ENCODE measurements at places on chromosomes 5 and 9.

DNA sequence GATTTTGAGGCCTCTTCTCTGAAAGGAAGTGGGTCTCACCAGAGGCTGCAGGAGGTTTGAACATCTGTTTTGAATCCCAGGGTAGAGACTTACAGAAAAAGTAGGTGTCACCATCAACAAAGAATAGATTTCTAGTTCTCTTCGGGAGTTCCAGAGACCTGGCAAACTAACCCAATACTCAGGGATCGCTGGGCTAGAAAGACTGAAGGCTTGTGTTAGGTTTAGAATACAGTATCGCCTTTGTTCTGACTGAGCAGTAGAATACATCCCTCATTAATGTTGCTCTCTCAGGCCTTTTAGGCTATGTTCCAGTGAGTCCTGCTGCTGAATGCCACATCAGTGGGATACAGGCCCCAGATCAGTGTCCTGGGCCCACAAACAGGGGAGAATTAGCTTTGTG is 27.2 kb downstream of the RUSC2 start:
- DNase-seq = peak; percentile 35

- DNase-seq = no peak
These were observed 74.0 kb upstream of the RAPGEF6 start for GRCh38 chr5:131709043-131709442.

GRCh38 chr9:137286975-137287383 is 9.5 kb downstream of the TOR4A start:
- peak; percentile 59 for DNase-seq

GRCh38 chr5:10705747-10706146 is 55.3 kb downstream of the DAP start:
- peak; percentile 33 for DNase-seq

DNA sequence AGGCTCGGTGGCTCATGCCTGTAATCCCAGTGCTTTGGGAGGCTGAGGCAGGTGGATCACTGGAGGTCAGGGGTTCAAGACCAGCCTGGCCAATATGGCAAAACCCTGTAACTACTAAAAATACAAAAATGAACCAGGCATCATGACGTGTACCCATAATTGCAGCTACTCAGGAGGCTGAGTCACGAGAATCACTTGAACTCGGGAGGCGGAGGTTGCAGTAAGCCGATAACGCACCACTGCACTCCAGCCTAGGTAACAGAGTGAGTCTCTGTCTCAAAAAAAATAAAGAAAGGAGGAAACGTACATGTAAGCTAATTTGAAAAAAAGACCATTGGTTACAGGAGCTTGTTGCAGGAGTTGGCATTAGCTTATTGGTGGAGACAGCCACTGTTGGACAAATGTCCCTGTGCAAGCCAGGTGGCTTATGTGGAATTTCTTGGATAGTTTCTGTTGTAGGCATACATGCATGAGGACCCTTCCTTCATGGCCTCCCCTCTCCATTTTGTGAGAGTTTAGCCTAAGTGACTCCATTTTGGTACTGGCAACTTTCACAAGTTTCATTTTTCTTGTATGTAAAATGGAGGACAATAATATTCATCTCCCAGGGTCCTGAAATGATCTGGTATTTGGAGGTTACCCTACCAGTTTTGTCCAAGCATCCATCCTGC is 16.8 kb upstream of the RAB14 start:
- no peak for DNase-seq

DNA sequence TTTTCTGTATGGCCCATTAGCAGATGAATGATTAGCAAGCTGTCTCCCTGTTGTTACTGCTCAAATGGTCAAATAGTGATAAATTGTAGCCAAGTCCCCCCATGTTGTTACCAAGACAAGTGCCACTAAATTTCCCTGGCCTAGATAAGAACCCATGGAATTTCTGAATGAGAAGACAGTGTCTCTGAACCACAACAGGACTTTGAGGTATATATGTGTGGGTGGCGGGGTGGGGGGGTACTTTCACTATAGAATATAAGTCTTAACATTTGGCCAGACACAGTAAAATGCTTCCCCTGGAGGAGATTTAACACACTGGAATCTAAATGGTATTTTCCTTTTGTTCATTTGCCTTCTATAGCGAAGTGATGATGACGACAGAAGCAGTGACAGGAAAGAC is 28.7 kb downstream of the XPA start:
- no peak for DNase-seq

DNA sequence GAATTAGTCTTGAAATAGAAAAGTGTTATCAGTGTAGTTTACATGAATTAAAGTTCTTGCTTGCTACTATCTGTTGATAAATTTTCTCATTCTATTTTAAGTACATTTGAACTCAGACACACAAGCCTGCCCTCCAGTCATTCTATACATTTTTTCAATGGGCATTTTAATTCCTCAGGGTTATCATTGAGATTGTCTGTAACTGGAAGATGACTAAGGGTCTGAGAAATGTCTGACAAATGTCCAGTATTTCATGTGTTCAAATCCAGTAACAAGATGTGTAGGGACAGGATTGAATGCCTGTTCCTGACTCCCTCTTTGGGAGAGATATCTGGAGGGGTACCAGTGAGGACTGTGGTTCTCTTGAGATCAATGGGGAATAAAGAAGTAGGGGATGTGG is 223.9 kb upstream of the ADAMTSL1 start:
- DNase-seq = no peak

DNA sequence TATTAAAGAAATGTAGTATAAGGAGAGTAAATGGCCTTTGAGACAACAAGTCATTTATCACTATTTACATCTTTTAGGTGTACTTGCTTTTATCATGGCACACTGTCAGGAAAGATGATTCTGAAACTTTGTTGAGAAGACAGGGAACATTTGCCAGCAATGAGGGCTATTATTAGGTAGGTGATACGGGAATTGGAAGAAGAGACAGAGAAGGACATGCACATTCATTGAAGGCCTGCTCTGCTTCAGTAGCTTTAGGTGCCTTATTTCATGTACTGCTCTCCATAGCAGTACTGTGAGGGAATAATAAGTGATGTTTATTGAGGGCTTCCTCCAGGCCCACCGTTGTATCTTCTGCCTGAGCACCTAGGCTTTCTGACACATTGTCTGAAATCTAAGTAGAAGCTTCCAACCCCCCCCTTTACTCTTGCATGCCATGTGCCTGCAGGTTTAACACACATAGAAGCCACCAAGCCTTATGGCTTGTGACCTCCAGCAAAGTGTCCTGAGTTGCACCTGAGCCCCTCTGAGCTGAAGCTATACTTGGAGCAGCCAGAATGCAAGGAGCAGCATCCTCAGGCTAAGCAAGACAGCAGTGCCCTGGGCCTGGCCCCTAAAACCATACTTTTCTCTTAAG is 275.2 kb upstream of the VLDLR start:
- DNase-seq = no peak

GRCh38 chr9:129849901-129850300 is 14.6 kb downstream of the USP20 start:
- DNase-seq = peak; percentile 18

GRCh38 chr9:14311956-14312685 is 1.8 kb downstream of the NFIB start:
- no peak for DNase-seq

GRCh38 chr9:105832096-105832710 is 137.9 kb downstream of the TMEM38B start:
- DNase-seq = peak; percentile 7

DNA sequence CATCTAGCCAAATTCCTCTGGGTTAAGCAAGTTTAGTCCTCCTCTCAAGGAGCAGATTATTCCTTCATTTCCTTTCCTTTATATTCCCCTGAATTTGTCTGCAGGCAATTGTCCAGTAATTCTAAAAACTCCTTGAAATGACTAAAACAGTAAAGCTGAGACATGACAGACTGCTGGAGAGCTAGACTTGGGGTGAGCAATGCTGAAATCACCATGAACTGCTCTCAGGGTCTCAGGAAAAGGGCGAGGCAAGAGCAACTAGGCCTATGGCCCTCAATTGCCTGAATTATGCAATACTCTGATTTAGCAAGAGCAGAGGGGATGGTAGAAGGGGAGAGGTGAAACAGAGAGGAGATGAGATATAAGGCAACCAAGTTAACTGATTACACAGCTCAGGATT is 172.9 kb upstream of the NREP start:
- peak; percentile 92 for DNase-seq

GRCh38 chr9:68996462-68996861 is 17.5 kb downstream of the PRKACG start:
- no peak for DNase-seq

GRCh38 chr9:1875251-1875851 is 139.8 kb upstream of the SMARCA2 start:
- no peak for DNase-seq

DNA sequence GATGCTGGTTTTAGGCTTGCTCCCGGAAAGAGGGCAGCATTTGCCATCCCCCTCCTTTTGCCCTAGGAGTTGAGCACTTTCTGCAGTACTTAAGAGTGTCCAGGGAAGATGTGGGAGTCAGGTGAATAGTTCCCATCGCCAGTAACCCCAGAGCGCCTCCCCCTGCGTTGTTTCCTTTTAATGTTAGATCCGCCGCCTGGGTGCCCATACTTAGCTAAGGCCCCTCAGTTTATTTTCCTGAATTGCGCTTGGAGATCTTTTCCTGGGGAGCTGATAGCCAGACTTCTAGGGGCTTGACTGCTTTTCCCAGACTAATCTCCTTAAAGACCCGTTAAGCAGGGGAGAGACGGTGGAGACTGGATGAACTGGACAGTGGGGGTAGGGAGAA is 377 bp upstream of the PCDHAC2 start:
- DNase-seq = no peak

- DNase-seq = no peak
These were observed 630.7 kb upstream of the ZNF608 start for GRCh38 chr5:125377141-125377540.

DNA sequence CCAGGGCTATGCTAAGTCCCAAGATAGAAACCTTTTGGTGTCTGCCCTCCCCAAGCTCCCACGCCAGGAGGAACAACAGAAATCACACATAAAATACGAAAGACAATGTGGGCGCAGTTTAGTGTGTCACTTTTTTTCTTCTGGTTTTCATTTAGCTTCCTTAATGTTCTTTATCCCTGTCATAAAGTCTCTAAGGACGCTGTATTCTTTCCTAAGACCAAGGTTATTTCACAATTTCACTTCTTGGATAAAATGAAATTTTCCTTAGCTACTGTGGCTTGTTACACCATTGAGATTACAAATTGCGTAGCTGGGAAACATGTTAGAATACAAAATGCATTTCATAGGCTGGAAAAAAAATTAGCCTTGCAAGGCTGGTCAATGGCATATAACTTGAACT is 85.4 kb downstream of the GLIS3 start:
- no peak for DNase-seq

DNA sequence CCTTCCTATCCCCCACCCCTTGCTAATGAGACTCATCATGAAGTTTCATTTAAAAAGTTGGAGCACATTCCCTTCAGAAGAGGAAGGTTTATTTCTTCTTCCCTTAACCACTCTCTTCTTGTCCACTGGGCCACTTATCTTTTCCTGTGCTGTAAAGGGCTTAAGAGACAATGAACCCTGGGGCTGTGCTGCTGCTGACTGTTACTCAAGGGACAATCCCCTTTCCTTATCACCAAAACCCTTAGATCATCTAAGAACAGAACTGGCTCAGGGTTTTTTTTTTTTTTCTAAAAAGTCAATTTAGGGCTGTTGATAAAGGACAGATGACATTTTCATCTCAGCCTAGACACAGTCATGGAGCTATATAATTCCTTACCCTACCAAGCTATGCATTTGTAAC is 29.6 kb downstream of the CAPSL start:
- DNase-seq = no peak

DNA sequence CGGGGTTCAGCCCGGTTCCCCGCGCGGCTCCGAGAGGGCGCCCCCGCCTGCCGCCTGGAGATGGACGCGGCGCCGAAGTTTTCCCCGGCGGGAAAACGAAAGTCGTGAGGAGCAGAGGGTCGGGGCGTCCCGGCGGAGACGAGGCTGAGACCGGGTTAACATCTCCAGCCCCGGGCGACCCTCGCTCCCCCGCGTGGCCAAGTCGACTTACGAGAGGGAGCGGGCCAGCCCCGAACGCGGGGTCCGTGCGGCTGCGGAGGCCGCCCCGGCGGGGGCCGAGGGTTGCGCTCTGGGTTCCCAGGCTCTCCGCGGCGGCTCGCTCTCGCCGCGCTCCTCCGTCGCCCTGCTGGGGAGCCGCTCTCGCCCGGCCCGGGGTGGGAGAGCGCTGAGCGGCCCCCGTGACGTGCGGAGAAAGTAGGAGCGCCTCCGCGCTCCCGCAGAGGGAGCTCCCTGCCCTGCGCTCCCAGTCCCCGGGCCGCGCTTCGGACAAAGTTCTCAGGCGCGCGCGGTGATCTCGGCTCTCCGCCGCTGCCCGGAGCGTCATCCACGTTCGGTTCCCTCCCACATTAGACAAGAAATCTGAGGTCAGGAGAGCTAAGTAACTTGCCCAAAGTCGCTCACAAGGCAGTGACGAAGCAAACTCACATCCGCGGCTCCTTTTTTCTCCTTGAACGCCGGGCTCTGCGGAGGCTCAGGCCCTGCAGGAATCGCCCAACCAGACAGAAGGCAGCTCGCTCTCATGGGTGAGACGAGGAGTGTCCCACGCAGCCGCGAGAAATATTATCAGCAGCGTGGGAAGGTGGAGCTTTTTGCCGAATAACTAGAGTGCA is 1.2 kb upstream of the GCNT4 start:
- DNase-seq = peak; percentile 73

DNA sequence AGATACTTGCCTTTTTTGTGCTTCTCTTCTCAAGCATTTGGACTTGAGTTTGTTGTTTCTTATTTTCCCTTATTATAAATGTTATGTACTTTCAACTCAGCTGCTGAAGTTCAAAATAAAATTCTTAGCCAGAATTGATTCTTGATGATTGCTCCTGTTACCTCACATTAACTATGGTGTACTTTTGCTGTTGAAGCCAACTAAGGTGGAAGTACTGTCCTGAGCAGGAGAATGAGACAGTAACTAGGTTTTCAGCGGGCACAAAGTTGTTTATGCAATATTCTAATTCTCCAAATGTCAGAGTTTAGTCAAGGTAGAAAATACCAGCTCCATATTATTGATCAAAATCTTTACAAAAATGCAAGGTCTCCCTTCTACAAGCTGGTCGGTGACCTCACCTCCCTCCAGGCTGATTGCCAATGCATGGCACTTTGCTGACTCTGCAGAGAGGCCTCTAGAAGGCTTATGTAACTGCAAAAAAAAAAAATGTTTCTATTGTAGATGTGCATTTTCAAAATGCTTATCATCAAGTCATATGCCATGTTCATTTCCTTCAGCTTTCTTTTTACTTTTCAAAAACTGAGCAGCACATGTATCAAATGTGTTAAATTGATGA is 1783.5 kb upstream of the WWC1 start:
- DNase-seq = no peak

GRCh38 chr5:120926471-120926870 is 462.4 kb downstream of the PRR16 start:
- DNase-seq = no peak

GRCh38 chr9:124940521-124940893 is 376 bp downstream of the GOLGA1 start:
- no peak for DNase-seq

DNA sequence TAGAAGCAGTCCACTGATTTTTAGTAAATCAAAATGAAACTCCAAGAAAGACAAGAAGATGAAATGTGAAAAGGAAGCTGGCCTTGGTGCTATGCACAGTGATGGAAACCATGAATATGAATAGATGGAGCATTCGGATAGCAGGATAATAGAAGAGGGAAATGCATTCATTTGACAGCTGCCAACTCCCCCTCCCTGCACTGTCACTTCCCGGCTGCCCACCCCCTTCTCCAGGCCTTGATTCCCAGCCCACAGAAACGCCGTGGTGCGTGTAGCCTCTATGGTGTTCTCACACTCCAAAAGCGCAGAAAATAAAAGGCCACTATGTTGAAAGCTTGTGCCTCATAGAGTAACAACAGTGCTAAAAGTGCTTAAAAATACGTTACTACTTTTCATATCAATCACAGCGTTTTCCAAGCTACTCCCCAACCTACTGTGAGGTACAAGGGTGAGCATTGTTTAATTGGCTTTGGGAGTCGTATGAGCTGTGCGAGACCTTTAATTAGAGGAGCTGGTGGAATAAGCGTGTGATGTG is 26.1 kb upstream of the IFNK start:
- no peak for DNase-seq
